NCI-H187 (cell line): ENCODE measurements at places on chromosomes 1 and 21.

DNA sequence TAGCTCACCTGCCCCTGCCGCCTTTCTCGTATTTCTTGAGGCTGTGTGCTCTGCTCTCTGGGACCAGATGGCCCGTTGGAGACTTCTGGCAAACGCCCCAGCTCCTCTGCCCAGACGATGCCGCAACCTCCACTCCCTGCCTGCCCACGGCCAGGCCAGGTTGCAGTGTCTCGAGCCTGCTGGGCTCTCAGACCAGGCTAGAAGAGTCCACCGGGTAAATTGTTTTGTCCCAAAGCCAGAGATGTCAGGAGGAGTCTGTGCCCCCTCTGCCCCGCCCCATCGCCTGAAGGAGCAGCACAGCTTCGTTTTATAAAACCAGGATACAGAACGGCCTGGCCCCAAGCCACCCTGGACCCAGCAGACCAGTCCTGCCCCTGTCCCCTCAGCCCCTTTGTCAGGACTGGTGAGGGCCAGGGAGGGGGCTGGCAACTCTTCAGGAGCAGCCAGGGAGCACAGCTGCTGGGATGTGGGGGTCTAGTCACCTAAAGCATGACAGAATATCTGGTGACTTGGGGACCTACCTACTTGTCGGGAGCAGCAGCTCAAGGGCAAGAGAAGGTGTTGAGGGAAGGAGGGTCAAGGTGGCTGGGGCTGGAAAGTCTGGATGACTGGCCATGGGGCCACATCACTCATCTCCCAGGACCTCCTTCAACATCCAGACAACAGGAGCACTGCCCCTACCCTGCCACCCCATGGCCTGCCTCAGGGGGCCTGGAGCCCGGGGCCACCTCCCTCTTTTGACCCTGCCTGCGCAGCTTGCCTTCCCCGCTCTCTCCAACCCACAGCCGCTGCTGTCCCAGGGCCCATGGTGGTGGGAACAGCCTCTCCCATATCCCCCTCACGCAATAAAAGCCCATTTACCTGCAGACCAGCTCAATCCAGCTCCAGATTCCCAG, 33.9 kb upstream of the LBR start:
- DNase-seq = no peak

GRCh38 chr1:40630488-40631223, 34.8 kb downstream of the RIMS3 start:
- no peak for DNase-seq

- no peak for DNase-seq
Observed at GRCh38 chr1:6262555-6263420, 1.9 kb upstream of the GPR153 start.

- no peak for DNase-seq
Observed at GRCh38 chr21:42815217-42815616, 64.1 kb downstream of the WDR4 start.

DNA sequence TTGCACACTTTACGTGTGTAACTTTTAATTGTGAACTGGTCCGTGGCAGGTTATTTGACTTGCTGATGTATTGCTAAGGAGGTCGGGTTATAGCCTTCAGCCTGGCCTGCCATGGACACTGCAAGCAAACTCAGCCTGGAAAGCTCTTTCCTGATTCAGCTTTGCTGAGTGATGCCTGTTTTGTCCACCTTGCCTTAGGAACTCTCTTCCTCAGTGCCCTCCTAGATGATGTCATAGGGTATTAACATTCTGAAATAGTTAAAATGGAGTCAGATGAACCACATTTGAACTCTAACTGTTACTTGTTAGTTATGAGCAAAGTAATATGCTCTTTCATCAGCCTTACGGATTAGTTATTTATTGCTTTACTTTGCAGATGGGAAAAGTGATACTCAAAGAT, 446.0 kb downstream of the PCP4 start:
- DNase-seq = no peak
